ENCODE measurements at places on chromosomes 4 and X. TPM values are rescaled to one million over a fixed set of nuclear protein-coding genes. Genes with fewer than 3 reads are reported as not detected.
A peak's percentile ranks its signal among the peaks of the same experiment; 100 is the strongest.

- H3K27ac ChIP-seq: no peak overlapping the region
- H3K27me3 ChIP-seq: no peaks in the 10 kb centered on the region
- no peaks in the 10 kb centered on the region for H3K4me1 ChIP-seq
- DNase-seq: no peak
- no peaks in the 10 kb centered on the region for H3K36me3 ChIP-seq
- H3K4me3 ChIP-seq: no peak overlapping the region
Observed at GRCh38 chrX:67717571-67717970, 173.8 kb downstream of the AR start.

ADAMTS3 gene
- 1.1 TPM for total RNA-seq

- no peak for DNase-seq
- H3K4me3 ChIP-seq: no peak overlapping the region
- H3K4me1 ChIP-seq: no peaks in the 10 kb centered on the region
- no peaks in the 10 kb centered on the region for H3K36me3 ChIP-seq
- no peaks in the 10 kb centered on the region for H3K27me3 ChIP-seq
Observed at GRCh38 chr4:86054286-86055032, 305.4 kb downstream of the MAPK10 start.

DNA sequence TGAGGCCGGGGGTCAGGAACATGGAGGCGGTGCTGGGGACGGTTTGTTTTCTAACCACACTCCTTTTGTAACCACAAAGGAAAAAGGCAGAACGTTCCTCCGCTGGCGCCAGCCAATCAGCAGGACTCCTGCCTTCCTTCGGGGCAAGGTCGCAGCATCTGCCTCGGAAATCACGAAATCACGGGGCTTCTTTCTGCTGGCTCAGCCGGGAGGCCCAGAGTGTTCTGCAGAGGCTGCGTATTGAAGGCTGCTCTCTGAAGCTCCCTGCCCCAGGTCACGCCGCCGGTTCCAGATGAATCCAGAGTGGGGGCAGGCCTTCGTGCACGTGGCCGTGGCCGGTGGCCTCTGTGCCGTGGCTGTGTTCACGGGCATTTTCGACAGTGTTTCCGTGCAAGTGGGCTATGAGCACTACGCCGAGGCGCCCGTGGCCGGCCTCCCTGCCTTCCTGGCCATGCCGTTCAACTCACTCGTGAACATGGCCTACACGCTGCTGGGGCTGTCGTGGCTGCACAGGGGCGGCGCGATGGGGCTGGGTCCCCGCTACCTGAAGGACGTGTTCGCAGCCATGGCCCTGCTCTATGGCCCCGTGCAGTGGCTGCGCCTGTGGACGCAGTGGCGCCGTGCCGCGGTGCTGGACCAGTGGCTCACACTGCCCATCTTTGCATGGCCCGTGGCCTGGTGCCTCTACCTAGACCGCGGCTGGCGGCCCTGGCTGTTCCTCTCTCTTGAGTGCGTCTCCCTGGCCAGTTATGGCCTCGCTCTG is 9.4 kb downstream of the TMEM187 start:
- H3K36me3 ChIP-seq: peaks cover 3% of the 10 kb centered on the region
- no peak overlapping the region for H3K4me3 ChIP-seq
- peaks cover 10% of the 10 kb centered on the region for H3K4me1 ChIP-seq
- no peak for DNase-seq

- H3K4me3 ChIP-seq: no peak overlapping the region
- H3K27ac ChIP-seq: no peak overlapping the region
- no peaks in the 10 kb centered on the region for H3K4me1 ChIP-seq
Observed at GRCh38 chrX:11609109-11609508, 56.6 kb downstream of the ARHGAP6 start.

- peak overlapping the region; percentile 100 for H3K27ac ChIP-seq
- peak overlapping the region; percentile 99 for H3K4me3 ChIP-seq
- H3K27me3 ChIP-seq: no peaks in the 10 kb centered on the region
- no peaks in the 10 kb centered on the region for H3K36me3 ChIP-seq
- peaks cover 57% of the 10 kb centered on the region for H3K4me1 ChIP-seq
Observed at GRCh38 chr4:77074981-77075855, 571 bp downstream of the CCNI start.

DNA sequence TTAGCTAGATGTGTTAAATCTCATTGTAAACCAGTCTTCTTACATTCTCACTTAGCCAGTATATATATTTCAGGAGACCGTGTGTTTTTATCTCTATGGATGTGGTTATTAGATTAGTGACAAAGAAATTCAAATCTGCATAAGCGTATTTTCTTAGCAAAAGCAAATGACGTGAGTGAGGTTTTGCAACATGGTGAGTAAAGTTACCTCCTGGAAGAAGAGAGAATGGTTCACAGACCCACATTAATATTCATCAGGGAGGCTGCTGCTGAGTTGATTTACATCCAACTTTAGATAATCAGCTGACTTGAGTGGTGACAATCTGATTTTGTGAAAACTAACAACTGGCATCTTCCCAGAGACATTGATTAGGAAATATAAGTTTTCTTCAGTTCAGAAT is 589.9 kb upstream of the GALNT7 start:
- DNase-seq: no peak
- no peak overlapping the region for H3K27ac ChIP-seq
- H3K4me3 ChIP-seq: no peak overlapping the region
- H3K36me3 ChIP-seq: no peaks in the 10 kb centered on the region
- H3K4me1 ChIP-seq: no peaks in the 10 kb centered on the region
